AG04449 (cell line): ENCODE measurements at places on chromosomes 4 and X.

DNA sequence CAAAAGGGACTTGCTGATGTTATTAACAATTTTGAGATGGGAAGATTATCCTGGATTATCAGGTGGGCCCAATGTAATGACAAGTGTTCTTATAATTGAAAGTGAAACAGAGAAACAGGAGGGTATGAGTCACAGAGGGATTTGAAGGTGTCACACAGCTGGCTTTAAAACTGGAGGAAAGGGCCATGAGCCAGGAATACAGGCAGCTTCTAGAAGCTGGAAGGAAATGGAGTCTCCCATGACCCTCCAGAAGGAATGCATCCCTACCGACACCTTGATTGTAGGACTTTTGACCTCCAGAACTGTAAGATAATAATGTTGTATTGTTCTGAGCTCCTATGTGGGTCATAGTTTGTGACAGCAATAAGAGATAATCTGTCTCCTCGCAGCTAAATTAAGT is 98.0 kb upstream of the STIM2 start:
- no peak for DNase-seq

GRCh38 chrX:102712216-102712966 is at the start of gene GPRASP2:
TSS of gene GPRASP2 (plus strand) at chrX:102712448. CDS start at chrX:102714870, 2,422 bp downstream.
- DNase-seq: no peak

- DNase-seq: no peak
Observed at GRCh38 chr4:181020456-181020855, 1222.7 kb upstream of the TENM3 start.

DNA sequence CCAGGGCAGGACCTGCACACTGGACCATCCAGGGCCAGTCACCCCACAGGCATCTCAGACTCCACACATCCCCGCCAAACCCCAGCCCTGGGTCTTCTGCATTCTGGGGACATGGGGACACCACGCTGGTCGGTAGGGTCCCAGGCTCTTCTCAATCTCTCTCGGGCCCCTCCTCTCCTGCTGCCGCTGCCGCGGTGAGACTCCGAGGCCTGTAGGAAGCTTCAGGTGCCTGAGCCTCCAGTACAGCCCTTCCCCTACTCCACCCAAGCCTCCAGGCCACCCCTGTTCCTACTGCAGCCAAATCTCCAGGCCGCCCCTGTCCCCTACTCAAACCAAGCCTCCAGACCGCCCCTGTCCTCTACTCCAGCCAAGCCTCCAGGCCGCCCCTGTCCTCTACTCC is 5.5 kb upstream of the ASMT start:
- no peak for DNase-seq

- DNase-seq: no peak
Observed at GRCh38 chr4:90580326-90580725, 453.1 kb downstream of the CCSER1 start.

DNA sequence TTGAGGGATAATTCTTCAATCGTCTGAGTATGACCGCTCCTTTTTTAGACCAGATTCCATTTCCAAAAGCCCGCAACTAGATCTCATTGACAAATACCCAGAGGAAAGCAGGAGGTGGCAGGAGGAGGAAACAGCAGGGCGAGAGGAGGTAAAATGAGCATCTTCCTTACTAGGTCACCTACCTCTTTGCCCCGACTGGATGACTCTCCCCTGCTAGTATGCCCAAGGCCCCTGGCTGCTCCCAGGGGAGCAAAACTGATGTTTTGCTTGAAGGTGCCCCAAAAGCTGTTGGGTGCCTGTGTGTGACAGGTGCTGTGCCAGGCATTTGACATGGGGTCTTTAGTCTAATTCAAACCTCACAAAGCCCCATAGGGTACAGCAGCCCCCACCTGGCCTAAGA is 48.9 kb downstream of the C4orf50 start:
- no peak for DNase-seq

DNA sequence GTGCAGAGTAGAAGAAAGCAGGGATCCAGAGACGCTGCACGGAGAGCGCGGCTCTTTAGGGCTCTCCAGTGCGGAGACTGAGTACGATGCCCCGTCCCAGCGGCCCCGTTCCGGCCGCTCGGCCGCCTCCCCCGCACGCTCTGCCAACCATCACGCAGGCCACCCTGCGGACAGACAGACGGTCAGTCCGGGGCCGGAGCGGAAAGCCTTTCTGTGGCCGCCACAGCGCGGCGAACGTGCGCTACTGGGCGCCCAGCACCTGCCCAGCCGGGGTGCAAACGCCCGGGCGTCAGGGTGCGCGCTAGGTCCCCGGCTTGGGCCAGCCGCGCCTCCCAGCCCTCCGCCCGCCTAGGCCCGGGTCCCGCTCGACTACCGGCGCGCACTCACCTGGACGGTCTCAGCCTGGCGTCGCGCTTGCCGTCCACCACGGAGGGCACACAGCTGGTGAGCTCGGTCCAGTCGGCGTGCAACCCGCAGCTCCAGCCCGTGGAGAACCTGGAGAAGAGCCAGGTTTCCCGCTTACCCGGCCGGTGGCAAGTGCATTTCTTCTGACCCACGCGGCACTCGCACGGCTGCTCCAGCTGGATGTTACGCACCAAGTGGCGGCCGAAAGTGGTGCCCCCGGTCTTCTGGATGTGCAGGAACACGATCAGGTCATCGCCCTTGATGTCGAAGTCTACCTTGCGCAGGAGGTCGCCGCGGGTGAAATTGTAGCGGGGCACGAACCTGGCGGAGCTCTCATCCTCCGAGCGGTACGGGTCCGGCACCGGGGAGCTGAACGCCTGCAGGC is 1.8 kb downstream of the HS6ST2 start:
- no peak for DNase-seq

- DNase-seq: no peak
Observed at GRCh38 chrX:151000861-151001331, 17.8 kb downstream of the HMGB3 start.

- no peak for DNase-seq
Observed at GRCh38 chr4:15794905-15795304, 16.8 kb downstream of the CD38 start.

DNA sequence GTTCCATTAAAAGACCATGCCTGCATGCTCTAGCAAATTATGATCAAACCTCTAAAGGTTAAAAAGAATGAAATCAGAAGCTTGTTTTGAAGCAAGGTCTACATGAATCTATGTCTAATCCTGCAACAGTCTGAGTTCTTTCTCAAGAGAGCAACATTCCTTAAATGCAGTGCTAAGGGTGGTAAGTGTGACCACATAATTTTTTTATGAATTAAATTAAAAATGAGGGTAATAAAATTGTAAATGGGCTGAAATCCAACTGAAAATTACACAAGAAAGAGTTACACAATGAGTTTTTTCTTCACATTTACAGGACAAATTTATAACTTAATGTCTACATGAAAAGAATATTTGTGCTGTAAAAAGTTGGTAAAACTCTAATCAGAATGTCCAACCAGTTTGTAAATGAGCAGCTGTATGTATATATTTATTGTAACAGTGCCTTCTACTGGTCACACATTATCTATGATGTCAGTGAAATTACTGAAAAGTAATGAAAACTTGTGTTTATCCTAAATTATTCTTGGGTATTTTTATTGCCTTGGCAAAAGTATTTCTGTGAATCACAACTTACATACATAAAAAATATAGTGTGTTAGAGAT is 336.3 kb upstream of the PITX2 start:
- DNase-seq: no peak

- no peak for DNase-seq
Observed at GRCh38 chrX:46554942-46555341, 9.7 kb upstream of the ZNF674 start.

- DNase-seq: no peak
Observed at GRCh38 chr4:145521282-145521681, 39.6 kb downstream of the SMAD1 start.

GRCh38 chrX:27555514-27555913 is 34.6 kb upstream of the DCAF8L2 start:
- DNase-seq: no peak

- no peak for DNase-seq
Observed at GRCh38 chr4:141739636-141740035, 103.3 kb downstream of the IL15 start.

DNA sequence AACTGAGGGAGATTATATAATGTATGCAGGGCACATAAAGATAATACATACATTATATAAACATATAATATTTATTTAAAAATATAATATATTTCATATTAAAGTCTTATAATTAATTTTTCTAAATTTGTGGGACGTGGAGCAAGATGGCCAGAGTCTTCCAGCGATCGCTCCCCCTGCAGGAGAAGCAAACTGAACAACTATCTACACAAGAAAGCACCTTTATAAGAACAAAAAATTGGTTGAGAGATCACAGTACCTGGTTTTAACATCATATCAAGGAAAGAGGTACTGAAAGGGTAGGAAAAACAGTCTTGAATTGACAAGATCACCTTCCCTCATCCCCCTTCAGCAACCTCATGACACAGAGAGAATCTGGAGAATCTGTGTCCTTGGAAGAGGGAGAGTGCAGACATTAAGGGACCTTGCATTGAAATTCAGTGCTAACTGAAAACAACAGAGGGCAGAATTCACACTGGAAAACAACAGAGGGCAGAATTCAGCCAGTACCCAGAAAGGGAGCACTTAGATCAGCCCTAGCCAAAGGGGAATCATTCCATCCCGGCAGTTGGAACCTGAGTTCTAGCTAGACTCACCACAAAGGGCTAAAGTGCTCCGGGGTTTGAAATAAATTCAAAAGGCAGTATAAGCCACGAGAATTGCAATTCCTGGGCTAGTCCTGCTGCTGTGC is 262.5 kb upstream of the NDST3 start:
- no peak for DNase-seq

GRCh38 chrX:41875142-41875541 is 48.2 kb downstream of the CASK start:
- DNase-seq: no peak

DNA sequence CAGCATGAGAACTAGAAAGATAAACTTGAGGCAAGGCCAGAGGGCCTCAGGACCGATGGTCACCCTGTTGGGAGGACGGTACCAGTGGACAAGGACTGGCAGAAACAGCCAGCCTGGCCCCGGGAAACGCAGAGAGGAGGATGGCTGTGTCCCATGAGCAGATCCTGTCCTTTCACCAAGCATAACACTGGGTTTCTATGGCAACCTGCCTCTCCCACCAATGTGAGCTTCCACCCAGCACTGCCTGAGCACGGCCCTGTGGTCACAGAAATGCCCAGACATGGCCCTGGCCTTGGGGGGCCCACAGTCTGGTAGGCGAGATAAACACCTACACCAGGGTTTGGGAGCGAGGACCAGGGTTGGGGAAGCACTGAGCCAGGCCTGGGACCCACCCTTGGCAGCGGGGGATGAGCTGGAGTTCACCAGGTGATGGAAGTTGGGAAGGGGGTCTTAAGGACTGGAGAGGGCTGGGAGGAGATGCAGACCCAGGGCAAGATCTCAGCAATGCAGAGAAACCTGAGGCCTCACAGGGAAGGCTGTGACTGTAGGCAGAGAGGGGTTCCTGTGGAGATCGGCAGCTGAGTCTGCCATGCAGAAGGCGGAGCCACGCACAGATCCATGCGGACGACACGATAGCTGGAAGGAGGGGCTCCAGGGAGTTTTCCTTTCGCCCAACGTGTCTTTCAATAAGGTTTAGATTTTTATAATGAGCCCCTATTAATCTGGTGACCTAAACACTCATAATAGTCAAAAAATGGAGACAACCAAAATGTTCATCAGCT is 32.7 kb upstream of the CRMP1 start:
- DNase-seq: no peak

- no peak for DNase-seq
Observed at GRCh38 chrX:79371640-79372039, 4.5 kb upstream of the ITM2A start.

GRCh38 chr4:158590824-158591223 is 69.1 kb downstream of the RXFP1 start:
- DNase-seq: no peak

GRCh38 chr4:121370729-121371325 is 10.0 kb downstream of the QRFPR start:
- DNase-seq: no peak

GRCh38 chr4:81665045-81665444 is 193.3 kb upstream of the RASGEF1B start:
- no peak for DNase-seq

DNA sequence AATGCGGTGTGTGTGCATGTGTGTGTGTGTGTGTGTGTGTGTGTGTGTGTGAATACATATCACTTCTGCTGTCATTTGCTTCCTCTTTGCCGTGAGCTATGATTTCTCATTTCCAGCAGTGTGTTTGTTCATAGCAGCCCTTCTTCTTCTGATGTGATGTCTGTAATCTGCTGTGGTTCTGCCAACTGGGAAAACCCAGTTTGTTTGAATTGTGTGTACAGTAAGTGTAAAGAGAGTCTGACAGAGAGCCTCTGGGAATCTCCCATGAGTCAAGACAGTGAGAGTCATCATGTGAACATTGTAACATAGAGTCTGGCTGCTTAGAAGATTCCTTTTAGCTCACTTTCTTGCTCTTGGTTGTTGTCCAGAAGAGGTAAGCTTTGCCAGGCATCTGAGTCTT is 8.4 kb upstream of the NWD2 start:
- DNase-seq: no peak

DNA sequence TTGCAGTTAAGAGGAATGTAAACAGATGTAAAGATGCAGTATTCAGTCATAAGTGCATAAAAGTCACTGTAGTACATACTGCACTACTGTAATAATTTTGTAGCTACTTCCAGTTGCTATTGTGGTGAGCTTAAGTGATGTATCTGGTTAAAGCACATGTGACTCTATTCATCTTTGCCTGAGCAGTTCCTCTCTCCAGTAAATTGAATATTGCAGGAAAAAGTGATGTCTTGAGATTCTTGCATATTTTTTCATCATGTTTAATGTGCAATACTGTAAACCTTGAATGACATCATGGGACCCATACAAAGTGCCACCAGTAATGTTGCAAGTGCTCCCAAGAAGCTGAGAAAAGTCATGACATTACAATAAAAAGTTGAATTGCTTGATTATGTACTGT is 9.6 kb downstream of the UBA6 start:
- DNase-seq: no peak

DNA sequence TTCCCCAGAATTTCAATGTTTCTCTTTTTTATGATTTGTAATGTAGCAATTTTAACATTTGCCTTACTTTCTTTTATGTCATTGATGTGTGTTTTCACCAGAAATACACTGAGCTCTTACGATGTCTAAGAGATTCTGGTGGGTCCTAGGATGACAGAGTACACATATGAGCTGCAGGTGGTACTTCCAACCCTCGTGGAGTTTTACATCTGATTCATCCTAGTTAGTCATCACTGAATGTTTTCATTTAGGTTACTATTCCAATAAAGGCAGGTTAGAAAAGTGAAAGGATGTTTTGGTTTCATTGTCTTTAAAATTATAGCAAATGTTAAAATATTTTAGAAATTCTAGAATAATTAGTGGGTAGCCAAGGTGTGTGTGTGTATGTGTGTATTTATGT is 605.9 kb downstream of the ADGRL3 start:
- DNase-seq: no peak

DNA sequence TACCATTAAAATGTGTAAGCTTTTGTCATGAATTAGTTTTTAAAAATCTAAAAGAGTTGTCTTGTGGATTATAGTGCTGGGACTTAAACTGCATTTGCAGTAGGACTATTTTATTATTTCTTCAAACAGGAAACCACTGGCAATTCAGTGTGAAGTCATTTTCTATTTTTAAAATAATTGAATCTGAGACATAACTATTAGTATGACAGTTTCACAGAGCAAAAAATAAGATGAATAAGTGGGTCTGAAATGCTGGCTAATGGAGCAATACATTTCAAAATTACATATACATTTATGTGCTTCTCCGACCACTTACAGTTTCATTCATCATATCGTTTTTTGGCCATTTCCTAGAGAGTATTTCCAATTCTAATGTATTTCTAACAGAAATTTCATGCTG is 75.3 kb upstream of the RAPGEF2 start:
- DNase-seq: no peak
